Tongue (tissue), 3 donors: ENCODE measurements at places on chromosomes 12 and 14. TPM values are rescaled to one million over a fixed set of nuclear protein-coding genes. Genes with fewer than 3 reads are reported as not detected.
A peak's percentile ranks its signal among the peaks of the same experiment; 100 is the strongest.

Gene TSHR
- 1.7 TPM for total RNA-seq

DNA sequence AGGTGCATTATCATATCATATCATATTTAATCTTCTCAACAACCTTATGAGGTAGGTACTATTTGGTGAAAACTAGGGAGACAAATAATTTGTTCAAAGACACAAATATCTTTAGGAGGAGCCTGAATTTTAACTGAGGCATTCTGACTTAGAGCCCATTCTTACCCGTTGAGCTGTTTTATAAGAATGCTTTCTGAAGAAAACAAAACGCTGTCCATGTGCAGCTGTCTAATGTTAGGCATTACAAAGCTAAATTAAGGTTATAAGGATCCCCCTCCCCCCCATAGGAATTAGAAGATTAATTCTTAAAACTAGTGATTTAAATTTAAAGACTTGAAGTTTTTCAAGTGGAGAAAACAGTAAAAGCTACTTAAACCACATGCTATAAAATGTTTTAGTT lies 6.4 kb downstream of the KTN1 start:
- no peak for DNase-seq

GRCh38 chr12:58540480-58541299 lies 379.6 kb downstream of the LRIG3 start:
- peak; percentile 93 for DNase-seq

GRCh38 chr12:15670756-15671155 lies 118.4 kb downstream of the EPS8 start:
- no peak for DNase-seq

Gene DUSP16
- total RNA-seq: 30.1 TPM

GRCh38 chr12:9509464-9510161 lies 98.1 kb downstream of the KLRB1 start:
- DNase-seq: peak; percentile 9

Gene ABCD2
- total RNA-seq: 0.21 TPM

Gene IQSEC3
- 0.82 TPM for total RNA-seq

GRCh38 chr12:114408471-114408885 lies 2.5 kb upstream of the TBX5 start:
- no peak for DNase-seq

Gene VRTN
- total RNA-seq: not detected

Gene FAM222A
- 3.1 TPM for total RNA-seq

GRCh38 chr12:75177997-75178396 lies 31.6 kb downstream of the KCNC2 start:
- DNase-seq: no peak
